ENCODE measurements at places on chromosomes 16 and 17.

- DNase-seq = no peak
Measured at GRCh38 chr16:1258906-1259759, 3.3 kb downstream of the TPSD1 start.

DNA sequence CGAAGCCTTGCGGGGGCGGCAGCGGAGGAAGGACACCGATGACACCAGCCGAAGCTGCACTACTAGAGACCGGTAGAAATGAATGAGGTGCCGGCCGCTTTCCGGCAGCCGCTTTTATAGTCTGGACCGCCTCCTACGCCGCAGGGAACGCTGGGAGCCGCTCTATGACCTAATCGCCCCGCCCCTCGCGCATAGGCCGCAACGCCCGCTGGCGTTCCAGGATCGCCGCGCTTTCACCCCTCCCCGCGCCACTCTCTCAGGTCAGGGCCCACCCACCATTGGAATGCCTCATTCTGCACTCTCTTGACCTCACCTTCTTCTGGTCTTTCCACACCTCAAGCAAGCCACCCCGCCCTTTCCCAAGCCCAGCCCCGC lies at the start of gene DDX5:
Gene DDX5 (minus strand): TSS at position 89 of the 375 bp plus-strand sequence. CDS start 170 bp downstream, outside the sequence.
- DNase-seq = peak; percentile 97

GRCh38 chr17:10616502-10617119 lies 40.5 kb downstream of the MYH3 start:
- peak; percentile 42 for DNase-seq

DNA sequence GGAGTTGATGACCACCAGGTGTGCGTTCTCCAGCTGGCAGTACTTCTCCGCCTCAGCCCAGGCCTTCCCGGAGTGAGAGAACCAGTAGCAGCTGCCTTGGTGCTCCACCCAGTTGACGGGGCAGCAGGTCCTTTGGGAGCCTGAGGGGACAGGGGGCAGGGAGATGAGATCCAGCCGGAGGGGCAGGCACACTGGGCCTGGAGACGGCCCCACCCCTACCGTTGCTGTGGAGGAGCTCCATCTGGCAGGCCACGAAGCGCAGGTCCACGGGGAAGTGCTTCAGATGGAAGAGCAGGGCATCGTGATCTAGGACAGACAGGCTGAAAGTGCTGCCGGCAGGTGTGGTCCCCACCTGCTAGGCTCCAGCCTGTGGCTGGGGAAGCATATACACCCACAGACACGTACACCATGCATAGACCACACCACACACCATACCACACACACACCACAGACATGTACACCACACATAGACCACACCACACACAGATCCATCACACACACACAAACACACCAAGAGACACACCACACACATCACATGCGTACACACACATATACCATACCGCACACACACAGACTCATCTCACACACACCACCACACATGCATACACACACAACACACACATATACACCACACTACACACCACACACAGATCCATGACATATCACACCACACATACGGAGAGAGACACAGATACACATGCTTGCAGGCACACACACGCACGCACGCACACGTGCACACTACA lies 7.4 kb downstream of the ASGR2 start:
- no peak for DNase-seq

DNA sequence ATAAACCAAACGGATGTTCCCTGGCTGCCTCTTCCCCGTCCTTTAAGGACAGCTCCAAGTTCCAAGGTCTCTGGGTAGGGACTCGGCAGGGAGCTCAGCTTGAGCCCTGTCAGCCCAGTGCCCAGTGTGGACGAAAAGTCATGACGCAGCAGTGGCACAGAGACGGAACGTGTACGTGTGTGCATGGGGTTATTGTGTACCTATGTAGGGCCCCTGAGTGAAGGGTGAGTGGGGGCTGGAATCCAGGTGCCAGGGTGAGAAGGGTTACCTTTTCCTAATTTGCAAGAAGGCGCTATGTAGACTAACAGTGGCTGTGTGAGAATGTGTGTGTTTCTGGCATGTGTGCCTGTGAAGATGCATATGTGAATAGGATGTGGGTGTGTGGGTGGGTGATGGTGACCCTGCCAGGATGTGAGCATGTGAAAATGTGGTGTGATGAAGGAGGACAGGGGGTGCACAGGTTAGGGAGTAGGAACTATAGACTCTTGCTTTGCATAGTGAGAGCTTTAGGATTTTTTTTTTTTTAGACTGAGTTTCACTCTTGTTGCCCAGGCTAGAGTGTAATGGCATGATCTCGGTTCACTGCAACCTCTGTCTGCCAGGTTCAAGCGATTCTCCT lies 6.0 kb downstream of the SCN4A start:
- no peak for DNase-seq

DNA sequence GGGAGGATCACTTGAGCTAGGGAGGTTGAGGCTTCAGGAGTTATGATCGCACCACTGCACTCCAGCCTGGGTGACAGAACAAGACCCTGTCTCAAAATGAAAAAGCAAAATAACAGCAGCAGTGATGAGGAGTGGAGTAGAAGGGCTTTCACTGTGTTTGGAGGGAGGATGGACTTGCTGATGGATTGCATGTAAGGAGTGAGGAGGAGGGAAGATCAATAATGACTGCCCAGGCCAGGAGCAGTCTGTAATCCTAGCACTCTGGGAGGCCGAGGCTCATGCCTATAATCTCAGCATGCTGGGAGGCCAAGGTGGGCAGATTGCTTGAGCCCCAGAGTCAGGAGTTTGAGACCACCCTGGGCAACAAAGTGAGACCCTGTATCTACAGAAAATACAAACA lies 14.8 kb upstream of the CNEP1R1 start:
- DNase-seq = no peak

DNA sequence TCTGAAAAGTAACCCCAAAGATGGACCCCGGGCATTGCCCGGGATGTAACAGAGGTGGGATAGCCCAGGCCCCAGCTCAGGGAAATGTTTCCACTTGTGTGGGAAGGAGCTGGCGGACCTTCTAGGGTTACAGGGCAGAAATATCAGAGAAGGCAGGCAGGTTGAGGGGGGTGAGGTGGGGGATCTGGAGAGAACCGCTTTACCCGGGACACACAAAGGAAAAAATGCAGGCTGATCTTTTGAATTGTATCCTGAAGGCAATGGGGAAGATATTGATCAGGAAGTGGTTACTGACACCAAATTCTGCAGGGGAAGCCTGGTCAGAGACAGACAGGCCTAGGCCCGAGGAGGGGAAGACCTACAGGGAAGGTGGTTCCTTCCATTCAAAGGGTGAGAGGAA lies 3.5 kb downstream of the SLC47A1 start:
- DNase-seq = no peak

- DNase-seq = no peak
Measured at GRCh38 chr17:38358586-38359513, 7.2 kb downstream of the SOCS7 start.

- peak; percentile 93 for DNase-seq
Measured at GRCh38 chr16:4376126-4376892, 4.7 kb downstream of the VASN start.

DNA sequence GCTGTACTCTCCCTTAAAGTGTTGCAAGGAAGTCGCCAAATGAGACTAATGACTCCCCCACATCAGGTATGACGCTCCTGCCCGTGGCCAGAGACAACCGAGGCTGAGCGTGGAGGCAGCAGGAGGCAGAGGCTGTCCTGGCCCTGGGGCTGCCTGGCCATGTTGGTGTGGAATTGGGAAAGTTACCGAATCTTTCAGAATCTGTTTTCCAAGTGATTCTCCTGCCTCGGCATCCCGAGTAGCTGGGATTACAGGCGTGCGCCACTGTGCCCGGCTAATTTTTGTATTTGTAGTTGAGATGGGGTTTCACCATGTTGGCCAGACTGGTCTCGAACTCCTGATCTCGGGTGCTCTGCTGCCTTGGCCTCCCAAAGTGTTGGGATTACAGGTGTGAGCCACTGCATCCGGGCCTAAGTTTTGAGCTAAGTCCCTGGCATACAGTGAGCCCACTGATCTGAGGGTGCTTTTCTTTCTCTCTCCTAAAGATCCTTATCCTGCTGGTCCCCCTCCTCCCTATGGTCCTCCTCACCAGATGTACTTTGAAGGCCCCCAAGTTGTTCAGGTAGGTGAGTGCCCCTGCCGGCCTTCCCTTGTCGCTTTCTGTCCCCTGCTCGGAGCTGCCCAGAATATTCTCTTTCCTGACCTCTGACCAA lies 700 bp downstream of the LITAFD start:
- DNase-seq = no peak

GRCh38 chr16:89999831-90000574 lies 19.3 kb downstream of the DBNDD1 start:
- DNase-seq = no peak

- DNase-seq = no peak
Measured at GRCh38 chr17:31493656-31494155, 102.2 kb downstream of the RAB11FIP4 start.

DNA sequence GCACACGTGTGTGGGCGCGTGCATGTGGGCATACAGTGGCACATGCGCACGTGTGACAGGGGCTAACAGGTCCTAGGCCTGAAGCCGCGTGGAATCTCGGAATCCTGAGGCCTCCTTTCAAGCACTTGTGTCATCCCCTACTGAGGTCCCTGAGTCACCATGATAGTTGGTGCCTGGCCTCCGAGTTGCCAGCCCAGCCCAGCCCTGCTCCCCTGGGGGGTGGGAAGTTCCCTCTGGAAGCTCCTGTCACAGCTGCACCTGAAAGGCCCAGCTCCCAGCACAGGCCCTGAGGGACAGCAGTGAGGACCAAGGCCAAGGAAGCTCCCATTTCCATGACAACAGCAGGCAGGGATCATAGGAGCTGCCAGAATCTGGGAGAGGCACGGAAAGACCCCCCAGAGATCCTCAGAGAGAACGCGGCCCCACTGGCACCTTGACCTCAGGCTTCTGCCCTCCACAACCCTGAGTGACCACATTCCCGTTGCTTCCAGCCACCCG lies 35.4 kb upstream of the ENPP7 start:
- no peak for DNase-seq

DNA sequence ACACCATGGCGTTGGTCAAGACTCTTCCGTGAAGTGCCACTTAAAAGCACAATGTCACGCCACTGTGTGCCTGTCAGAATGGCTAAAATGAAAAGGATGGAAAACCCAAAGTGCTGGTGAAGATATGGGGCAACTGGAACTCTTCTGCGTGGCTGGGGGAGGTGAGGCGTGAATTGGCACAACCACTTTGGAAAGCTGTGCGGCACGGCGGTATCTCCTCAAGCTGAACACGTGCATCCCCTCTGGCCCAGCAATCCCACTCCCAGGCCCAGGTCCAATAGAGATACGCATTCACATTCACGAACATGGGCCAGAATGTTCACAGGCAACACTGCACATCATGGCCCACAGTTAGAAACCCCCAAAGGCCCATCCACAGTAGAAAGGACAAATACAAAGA lies 8.9 kb downstream of the DUSP3 start:
- DNase-seq = no peak

GRCh38 chr17:19744922-19745757 lies 3.0 kb downstream of the ALDH3A1 start:
- peak; percentile 63 for DNase-seq

GRCh38 chr16:60199150-60199549 lies 1465.0 kb upstream of the GOT2 start:
- DNase-seq = no peak

DNA sequence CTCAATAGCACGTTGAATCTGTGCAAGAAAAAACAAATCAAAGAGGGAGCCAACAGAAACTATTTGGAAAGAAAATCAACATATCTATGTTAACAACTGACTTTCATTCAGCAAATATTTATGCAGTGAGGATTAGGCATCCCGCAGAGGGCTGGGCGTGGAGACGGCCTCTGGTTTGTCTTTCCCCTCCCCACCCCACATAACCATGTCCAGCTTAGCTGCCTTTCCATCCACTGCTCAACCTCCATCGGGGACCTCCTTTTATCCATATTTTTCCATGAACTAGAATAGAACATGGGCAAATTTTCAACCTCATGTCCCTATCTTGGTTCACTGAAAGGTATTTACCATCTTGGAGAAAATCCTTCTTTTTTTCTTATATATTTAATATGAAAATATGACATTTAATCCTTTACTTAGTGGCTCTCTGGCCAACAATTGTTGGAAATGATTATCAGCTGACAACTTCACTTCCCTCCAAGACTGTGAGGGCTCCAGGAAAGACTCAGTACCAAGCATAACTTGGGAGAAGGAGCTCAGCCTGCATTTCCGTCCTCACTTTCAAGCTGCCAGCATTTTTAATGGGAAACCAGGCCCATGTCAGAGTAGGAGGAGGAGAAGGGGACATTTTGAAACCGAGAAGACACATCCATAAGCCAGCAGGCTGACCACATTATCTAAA lies 462.6 kb upstream of the MAF start:
- DNase-seq = no peak

DNA sequence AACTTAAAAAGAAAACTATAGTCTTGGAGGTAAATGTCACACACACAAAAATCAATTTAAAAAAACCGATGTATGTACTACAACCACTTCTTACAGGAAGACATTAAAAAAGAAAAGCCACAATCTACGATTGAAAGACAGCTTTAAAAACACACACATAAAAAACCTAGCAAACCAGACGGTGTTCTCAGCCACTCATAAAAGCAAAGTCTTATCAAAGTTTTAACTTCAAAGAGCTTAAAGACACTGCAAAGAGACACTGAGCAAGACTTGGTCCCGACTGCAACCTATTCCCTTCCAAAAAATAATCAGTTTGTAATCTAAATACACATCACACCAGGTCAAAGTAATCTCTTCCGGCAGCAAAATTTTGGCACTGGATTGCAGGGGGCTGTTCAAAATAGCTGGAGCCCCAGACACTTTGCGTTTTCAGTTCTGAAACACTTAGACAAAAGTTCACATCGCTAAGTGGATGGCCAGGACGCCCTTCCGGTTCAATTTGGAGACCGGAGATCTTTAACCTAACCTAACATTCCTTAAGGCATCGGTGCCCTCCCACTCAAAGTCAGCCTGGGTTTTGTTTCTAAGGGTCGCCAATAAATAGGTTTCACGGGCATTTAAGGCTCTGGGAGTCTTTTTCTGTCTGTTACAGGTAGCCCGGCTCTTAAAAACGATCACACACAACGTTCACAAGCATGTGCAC lies 2.6 kb downstream of the ZCCHC14 start:
- no peak for DNase-seq

DNA sequence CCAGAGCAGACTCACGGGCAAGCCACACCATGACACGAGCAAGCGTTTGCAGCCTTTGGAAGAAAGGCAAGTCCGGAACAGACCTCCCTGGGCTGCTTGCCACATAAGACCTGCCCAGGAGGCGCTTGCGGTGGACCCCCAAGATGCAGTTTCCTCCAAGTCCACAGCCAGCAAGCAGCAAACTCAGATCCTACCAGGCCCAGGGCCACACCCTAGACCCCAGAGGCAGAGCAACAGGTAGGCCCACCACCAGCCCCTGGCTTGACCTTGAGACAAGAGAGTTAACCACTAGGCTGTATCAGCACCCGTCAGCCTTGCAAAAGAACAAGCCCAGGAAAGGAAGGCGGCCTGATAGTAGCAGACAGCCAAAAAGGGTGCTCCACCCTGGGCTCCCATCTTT lies 2.3 kb downstream of the FAAP100 start:
- no peak for DNase-seq

- no peak for DNase-seq
Measured at GRCh38 chr16:49055291-49055690, 226.3 kb downstream of the CBLN1 start.

DNA sequence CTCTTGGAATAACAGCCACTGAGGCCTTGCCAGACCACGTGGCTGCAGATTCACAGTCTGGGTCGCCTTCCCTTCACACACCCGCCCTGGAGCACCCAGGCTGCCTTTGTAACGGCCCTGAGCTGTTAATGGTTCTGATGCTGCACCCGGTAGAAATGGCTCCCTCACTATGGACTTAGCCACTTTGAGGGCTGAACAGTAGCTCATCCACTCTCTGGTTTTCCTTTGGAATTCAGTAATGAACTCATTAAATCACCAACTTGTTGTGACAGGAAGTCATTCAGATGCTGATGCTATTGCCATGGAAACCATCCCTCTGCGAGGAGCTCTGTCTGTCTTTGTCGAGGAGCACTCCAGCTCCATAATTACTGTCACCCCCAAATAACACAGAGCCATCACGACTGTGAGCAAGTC lies 59.2 kb downstream of the CDK5R1 start:
- DNase-seq = no peak
